GF-D8 (cell line): ENCODE measurements at places on chromosomes 2 and 18.

GRCh38 chr2:20931346-20931745 is 108.4 kb upstream of the LDAH start:
- DNase-seq, result no peak

- no peak for DNase-seq
Measured at GRCh38 chr18:45984546-45985235, 17.6 kb upstream of the EPG5 start.

- DNase-seq, result no peak
Measured at GRCh38 chr2:208586516-208586915, 179.9 kb downstream of the PTH2R start.

DNA sequence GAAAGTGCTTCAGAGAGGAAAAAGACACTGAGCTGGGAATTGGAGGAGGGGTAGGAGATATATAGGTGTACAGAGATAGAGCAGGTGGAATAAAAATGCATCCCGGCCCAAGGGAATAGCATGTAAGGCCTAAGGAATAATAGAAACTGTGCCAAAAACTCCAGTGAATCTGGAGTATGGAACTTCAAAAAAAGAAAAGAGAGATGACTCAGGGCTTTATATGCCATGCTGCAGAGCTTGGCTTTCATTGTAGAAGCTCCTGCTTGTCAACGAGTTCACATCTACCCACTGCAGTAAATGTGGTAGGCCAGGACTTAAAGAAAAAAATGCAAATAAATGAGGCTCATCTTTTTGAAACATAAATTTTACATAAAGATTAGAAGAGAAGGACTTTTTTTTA is 131.8 kb downstream of the MREG start:
- DNase-seq, result no peak

DNA sequence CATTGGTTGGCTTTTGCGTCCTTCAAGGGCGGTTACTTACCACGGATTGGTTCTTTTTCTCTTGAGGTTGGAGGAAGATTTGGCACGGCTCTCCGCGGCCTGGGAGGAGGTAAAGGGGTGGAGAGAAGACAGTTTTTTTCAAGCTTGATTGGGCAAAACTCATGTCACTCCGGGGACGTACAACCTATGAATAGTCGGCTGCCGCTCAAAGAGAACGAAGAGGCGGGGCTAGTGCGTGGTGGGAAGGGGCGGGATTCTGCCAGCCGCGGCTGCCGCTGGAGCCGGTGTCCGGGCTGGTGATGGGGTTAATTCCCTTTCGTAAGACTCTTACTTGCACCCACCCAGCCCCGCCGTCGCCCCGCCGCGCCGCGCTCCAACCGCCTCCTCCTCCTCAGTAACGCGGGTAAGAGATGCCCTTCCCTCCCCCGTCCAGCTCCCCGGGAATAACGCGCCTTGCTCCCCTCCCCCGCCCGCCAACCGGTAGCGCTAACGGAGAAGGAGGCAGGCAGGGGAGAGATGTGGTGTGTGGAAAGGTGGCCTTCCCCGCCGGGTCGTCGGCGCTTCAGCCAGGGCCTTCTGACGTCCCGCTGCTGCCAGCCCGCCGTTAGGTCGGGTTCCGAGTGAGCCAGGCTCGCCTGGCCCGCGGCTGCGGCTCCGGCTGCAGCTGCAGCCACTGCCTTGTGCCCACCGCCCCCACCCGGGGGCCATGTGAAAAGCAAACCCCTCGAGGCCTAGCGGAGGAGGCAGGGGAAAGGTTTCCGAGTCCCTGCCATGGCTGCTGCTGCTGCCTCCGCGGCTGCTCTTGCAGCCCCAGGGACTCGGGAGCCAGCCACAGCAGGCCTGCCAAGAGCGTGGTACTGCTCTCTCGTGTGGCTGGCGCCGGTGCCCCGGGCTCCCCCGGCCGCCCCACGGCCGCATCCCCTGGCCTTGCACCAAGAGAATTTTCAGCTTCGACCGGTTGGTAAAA is at the start of gene R3HDM1:
R3HDM1 (plus strand) TSS at position 254 of the 967 bp plus-strand sequence. CDS start 73,362 bp downstream, outside the sequence.
- peak; percentile 99 for DNase-seq

- no peak for DNase-seq
Measured at GRCh38 chr2:54597153-54597848, 126.2 kb upstream of the EML6 start.

DNA sequence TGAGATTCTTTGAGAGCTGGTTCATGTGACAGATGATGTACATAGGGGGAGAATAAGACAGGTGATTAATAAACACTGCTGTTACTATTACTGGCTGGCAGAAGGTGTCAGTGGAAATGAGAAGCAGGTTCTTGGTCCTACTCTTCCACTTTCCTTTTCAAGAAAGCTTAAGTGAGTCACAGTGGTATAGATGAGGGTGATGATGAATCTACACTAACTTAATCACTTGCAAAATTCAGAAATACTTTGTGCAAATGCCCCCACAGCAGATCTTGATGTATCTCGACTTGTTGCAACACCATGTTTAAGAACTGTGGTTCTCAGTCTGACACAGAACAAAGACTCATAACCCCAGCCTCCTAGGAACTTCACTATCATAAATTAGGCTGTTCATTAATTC is 35.9 kb upstream of the MGAT5 start:
- no peak for DNase-seq

GRCh38 chr18:48982266-48982665 is 31.5 kb upstream of the SMAD7 start:
- DNase-seq, result peak; percentile 65

GRCh38 chr2:174826051-174826450 is 61.8 kb upstream of the CHRNA1 start:
- DNase-seq, result no peak

DNA sequence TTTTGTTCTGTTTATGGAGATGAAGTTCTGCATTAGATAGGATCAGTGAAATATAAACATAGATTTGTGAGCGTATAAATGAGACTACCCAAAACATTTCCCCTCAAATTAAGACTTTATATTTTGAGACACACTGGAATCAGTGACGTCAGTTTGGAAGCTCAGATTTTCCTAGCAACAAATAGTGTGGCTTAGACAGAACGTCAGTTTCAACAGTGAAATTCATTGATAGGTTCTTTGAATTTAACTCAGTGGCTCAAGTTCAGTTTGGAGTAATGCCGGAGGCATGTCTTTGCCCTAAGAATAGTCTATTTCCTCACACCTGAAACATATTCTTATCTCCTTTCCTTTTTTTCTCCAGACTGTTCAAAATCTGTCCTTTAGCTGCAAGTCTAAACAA is 113.6 kb upstream of the ARHGAP15 start:
- no peak for DNase-seq
